Left renal pelvis (tissue), 4 donors: ENCODE measurements at places on chromosomes 2 and 18. TPM values are rescaled to one million over a fixed set of nuclear protein-coding genes. Genes with fewer than 3 reads are reported as not detected.

GRCh38 chr2:146305164-146305563, 1539.7 kb upstream of the ACVR2A start:
- no peak for DNase-seq

- no peak for DNase-seq
Observed at GRCh38 chr18:46212398-46212797, 108.2 kb downstream of the HAUS1 start.

DNA sequence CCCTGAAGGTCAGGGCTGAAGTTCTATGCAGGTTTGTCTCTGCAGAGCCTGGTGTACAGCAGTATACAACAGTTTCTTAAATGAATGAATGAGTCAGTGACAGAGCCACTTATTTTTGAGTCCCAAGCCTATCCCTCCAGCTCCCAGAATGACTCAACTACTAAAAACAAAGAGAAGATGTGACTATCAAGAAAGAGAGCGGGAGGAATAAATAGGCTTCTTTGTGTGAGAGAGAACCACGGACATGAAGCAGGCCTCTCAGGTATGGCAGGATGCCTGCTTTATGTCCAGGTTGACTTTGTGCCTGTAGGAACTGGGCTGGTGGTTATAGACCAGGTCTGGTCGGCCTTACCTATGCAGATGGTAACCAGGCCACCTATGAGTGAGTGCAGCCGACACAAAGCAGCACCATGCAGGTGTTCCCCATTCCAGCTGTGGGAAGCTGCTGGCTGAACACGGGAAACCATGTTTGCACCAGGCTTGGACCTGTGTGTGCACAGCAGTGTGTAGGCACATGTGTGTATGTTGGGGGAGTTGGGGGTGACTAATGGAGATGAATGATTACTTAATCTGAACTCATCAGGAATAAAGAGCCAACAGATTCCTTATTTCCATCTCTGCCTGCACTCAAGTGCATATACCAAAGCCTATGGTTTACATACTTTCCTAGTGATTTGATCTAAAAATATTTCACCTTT, 171.0 kb downstream of the OSR1 start:
- no peak for DNase-seq

Gene KCMF1
- 51.0 TPM for polyA plus RNA-seq

- no peak for DNase-seq
Observed at GRCh38 chr2:182368996-182369395, 57.8 kb downstream of the PDE1A start.

Gene SLC9A2
- polyA plus RNA-seq = 0.12 TPM

- DNase-seq = no peak
Observed at GRCh38 chr2:96264656-96265348, 995 bp downstream of the TMEM127 start.

- DNase-seq = no peak
Observed at GRCh38 chr2:237626813-237627440, 460 bp upstream of the LRRFIP1 start.

DNA sequence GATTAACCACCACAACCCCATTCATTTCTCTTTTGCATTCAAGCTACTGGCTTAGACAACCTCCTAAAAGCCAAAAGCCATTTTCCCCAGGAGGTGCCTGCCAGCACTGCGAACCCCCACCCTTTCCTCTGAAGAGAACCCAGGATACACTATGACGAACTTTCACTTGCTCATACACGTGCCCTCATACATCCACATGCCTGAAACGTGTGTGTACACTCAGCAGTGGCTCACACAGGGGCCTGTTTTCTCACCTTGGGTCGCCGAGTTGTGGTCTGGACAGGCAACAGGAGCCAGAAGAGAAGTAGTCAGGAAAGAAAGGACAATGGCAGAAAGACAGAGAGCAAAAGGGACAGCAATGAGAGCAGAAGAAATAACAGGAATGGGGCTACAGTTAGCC, 7.4 kb downstream of the DCTN1 start:
- DNase-seq = no peak

Gene RBM44
- polyA plus RNA-seq = 0.32 TPM

DNA sequence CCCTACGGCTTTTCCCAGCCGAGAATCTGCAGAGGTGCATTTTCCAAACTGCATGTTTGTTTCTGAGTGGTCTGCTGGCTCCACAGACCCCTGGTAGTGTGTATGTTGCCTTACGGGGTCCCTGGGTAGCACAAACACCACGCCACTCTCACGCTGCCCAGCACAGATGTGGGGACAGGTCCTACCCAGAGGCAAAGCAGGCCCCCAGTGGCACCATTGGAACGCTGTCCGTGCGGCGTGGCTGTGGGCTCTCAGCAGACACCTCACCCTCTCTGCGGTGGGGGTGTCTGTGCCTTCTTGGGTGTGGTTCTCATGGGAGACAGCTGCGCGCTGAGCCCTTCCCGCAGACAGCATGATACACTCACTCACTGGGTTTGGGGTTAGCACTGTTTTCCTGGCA, 137.4 kb downstream of the NFATC1 start:
- no peak for DNase-seq

DNA sequence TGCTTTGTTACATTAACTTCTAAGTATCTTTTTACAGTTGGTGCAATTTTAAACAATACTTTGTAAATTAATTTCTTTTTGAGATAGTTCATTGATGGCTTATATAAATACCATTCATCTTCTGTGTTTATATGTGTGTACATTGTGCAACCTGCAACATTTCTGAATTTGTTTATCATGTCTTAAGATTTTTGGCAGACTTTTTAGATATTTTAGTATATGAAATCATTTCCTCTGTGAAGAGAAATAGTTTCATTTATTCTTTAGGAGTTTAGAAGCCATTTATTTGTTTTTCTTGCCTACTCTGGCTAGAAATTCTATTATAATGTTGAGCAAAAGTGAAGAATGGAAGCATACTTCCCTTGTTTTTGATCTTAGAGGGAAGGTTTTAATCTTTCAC, 337.8 kb upstream of the DSEL start:
- no peak for DNase-seq

Gene IFIH1
- polyA plus RNA-seq = 4.9 TPM

DNA sequence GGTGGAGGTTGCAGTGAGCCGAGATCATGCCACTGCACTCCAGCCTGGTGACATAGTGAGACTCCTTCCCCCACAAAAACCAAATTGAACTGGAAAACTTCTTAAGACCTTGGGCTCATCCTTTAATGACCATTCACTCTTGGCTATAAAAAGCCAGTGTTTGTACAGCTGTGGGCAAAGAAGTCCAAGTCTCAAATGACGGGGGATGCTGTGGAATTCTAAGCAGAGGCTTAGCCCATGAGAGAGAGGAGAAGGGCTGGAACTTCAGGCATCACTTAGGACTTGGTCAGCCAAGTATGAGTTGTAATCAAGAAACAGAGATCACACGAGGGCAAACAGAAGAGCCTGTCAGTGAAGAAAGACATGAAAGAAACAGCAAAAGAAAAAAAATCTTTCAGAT, 79.3 kb upstream of the POU3F3 start:
- no peak for DNase-seq

DNA sequence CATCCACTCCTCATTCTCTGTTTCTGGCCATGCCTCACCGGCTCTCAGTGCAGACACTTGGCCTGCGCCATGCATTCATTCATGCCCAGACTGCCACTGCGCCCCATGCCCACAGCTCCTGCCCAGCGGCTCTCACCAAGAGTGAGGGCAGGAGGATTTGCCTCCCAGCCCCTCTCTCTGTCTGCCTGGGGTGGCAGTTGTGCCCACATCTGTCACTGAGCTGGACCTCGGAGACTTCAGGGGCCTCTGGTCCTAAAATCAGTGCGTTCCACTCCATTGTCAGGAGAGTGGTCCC, 75.1 kb downstream of the CIB4 start:
- DNase-seq = no peak

Gene CRYBA2
- not detected for polyA plus RNA-seq

DNA sequence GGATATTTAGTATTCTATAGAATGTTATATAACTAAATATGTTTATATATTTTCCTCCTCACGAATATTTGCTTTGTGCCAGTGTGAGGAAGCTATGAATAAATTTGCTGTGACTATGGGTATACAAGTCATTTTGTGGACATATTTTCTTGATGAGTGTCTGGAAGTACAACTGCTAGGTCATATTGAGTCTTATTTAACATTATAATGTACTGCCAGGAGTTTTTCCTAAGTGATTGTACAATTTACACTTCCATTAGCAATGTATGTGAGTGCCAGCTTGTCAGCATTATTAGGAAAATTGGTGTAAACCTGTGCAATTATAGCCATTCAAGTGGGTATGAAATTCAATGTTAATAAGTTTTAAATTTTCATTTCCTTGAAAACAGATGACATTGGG, 1328.9 kb upstream of the TMEFF2 start:
- DNase-seq = no peak

Gene UGT1A10
- polyA plus RNA-seq = not detected

Gene IL1RN
- polyA plus RNA-seq = 4.9 TPM

Gene TMEM247
- polyA plus RNA-seq = not detected

- DNase-seq = no peak
Observed at GRCh38 chr18:32760391-32760790, 12.4 kb downstream of the KLHL14 start.

DNA sequence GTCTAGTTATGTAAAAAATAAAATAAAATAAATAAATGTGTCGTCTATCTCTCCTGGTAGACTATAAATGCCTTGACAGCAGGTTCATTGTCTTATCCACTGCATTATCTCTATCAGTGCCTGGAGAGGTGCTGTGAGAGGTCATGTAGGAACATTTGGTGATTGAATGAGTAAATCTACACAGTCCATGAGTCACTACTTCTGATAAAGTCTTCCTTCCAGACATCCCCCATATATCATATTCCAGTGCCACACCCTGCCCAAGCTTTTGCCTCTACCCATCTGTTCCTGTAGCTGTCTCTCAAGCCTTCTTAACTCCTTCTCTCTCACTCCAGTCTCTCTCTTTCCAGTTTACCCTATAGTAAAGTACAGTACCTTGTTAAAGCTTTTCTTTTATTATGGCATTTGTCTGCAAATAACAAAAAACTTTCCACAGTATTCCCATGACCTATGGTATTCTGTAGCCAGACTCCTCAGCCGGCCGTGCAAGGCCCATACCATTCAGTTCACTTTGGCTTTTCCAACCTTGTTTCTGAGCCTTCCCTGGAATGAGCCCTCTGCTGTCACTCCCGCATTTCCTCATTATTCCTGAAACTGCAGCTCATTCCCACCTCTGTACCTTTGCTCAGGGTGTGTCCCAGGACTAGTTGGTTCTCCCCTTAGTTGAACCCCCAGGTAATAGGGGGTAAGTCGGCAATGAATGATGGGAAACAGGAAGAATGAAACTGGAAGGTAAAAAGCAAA, 37.5 kb downstream of the ANXA4 start:
- no peak for DNase-seq

- DNase-seq = no peak
Observed at GRCh38 chr18:2905854-2906703, 59.3 kb downstream of the EMILIN2 start.

- no peak for DNase-seq
Observed at GRCh38 chr2:48248251-48248933, 281.6 kb upstream of the STON1 start.

Gene B3GNT7
- 4.0 TPM for polyA plus RNA-seq

Gene C2orf66
- polyA plus RNA-seq = 0.39 TPM

- no peak for DNase-seq
Observed at GRCh38 chr2:239258248-239258647, 142.6 kb downstream of the HDAC4 start.

DNA sequence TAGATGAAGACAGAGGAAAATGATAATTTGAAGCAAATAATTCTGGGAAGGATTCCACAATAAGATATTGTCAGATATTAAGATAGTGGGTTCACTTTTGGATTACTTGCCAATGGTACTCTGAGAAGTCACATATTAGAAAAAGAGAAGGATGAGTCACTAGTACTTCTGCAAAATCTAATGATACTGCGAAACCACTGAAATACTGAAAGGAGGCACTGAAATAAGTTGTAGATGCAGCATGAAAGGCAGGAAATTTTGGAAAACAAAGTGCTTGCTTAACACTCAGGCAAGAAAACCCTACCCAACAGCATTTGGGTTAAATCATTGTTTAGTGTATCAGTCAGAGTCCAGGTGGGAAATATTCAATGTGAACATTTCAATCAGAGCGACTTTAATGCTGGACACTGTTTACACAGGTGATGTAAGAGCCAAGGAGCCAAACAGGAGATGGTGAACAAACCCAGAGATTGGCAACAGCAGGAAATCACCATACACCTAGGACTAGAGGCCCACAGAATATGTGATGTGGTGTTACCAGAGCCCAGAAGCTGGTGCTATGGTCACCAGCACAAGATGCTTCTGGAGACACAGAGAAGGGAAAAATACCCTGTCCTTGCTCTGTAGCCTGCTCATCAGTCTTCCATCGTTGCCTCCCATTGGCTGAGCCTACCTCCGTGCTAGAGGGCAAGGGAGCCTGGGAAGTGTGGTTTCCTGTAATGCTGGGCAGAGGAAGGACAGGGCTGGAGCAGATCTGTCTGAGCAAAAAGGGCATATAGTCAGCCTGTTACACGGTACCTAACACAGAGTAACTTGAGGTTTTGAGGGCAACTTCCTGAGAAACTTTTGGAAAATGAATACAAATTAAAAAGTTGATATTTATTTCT, 204.7 kb upstream of the ITGA4 start:
- DNase-seq = no peak

Gene CTIF
- 25.6 TPM for polyA plus RNA-seq

DNA sequence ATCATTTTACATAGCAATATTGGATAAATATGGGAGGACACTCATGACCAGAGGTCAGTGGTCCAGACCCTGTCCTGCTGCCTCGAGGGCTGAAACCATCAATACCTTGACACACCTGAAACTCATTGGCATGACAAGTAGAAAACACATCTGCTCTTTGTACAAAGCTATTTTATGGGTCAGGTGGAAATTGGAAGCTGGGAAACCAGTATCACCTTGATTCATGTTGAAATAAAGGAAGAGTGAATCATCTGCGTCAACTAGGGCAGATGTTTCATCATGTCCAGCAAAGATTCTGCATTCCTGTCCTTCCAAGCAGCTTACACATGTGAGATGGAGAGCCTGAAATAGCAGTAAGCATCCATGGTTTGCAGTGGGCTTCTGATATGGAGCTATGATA, 80.0 kb upstream of the ERBB4 start:
- DNase-seq = no peak

GRCh38 chr2:234863043-234863934, 88.5 kb upstream of the SH3BP4 start:
- no peak for DNase-seq

DNA sequence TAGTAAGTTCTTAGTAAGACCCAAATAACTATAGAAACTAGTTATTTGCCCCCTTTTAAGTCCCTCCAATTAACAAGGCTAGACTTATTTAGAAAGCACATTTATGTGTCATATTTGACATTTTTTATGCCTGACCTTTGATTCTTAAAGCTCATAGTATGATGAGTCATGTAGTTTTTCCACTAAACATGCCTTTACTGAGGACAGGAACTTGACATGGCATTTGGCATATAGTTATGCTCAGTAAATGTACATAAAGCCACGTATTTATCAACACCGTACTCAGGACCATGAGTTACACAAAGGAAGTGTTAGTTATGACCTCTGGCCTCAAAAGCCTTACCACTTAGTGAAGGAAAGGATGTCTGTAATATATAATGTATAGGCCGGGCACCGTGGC, 78.9 kb downstream of the GNAL start:
- DNase-seq = no peak

Gene PSMA8
- not detected for polyA plus RNA-seq

GRCh38 chr2:102112271-102112670, 30.3 kb upstream of the IL1R1 start:
- DNase-seq = no peak
